NCI-H1105 (cell line): ENCODE measurements at places on chromosomes 6 and 20.

DNA sequence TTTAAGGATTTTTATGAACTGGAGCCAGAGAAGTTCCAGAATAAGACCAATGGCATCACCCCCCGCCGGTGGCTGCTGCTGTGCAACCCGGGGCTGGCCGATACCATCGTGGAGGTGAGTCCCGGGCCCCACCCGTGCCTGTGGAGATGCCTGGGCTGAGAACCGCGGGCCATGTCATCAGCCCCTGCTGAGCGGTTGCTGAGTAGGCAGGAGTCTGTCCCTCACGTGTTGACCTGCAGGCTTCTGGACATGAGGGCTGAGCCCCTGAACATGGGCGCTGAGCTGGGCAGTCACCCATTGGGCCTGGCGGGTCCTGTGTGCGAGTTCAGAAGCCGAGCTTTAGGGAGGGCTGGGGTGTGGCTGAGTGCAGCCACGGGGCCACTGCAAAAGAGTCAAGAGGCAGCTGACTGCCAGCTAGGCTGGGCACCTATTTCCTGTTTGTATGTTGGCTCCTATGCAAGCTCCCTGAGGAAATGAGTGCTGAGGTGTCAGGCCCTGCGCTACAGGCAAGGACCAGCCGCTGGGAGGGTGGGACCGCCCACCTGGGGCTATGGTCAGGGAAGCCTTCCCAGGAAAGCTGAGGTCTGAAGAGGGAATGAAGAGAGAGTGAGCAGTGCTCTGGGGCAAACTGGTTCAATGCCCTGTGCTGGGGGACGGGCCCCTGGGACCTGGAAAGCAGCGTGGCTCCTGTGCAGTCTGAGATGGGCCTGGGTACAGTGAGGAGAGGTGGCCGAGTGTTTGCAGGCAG lies 34.3 kb downstream of the PYGB start:
- DNase-seq: no peak

GRCh38 chr6:90484903-90485302 lies 102.0 kb downstream of the MAP3K7 start:
- DNase-seq: no peak

DNA sequence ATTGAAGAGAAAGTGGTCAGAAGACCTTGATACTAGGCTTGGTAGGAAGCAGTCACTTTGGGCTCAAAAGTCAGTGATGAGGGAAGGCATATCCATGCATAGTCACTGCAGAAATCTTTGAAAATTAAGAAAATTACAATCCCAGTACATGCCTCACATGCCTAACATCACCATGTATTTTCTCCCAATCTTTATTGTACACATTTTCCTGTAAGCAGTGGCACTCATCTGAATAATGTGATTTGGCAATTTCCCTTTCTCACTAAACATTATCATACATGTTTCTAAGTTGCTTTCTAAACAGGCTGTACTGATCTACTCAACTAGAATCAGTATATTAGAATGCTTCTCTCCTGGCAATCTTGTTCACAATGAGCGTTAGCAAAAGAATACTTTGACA lies 280.7 kb upstream of the SUPT3H start:
- no peak for DNase-seq

- no peak for DNase-seq
These were observed 7.2 kb upstream of the CHMP4B start for GRCh38 chr20:33803921-33804337.

DNA sequence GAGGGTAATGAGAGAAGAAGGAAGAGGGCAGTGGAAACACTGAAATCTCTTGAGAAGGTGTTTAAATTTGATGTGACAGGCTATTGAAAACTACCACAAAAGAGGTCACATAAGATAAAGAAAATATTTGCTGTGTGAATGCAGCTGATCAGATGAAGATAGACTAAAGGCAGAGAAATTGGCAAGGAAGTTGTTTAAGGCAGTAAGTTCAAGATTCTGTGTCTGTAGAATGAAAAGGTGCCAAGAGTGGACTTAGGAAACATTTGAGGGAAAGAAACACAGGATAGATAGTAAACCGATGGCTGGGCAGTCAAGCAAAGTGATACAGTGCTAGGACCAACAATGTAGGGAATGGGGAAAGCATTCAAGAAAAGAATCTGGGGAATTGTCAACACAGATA lies 332.3 kb upstream of the MARCKS start:
- DNase-seq: no peak

GRCh38 chr6:131729550-131729949 lies 18.7 kb upstream of the CTAGE9 start:
- DNase-seq: no peak

DNA sequence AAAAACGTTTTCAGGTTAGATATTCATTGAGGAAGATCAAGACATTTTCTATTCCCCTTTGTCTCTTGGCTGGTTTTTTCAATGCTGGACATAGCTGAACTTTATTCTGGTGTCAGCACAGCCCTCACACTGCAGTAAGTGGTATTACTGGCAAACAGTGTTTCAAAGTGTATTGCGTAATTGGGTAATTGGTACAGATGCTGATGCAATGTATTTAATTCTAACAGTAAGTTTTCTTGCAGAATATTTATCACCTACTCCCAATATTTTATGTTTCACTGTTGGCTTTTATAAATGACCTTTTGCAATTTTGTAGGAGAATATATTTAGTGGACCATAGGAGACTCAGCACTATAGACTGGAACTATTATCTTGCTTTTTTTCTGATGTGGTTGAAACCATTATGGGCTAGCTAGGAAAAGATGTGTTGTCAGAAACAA lies 287.6 kb upstream of the SOX4 start:
- no peak for DNase-seq

GRCh38 chr20:63442100-63442493 lies 30.4 kb downstream of the KCNQ2 start:
- peak; percentile 46 for DNase-seq
